ENCODE measurements at places on chromosomes 2 and 18.

DNA sequence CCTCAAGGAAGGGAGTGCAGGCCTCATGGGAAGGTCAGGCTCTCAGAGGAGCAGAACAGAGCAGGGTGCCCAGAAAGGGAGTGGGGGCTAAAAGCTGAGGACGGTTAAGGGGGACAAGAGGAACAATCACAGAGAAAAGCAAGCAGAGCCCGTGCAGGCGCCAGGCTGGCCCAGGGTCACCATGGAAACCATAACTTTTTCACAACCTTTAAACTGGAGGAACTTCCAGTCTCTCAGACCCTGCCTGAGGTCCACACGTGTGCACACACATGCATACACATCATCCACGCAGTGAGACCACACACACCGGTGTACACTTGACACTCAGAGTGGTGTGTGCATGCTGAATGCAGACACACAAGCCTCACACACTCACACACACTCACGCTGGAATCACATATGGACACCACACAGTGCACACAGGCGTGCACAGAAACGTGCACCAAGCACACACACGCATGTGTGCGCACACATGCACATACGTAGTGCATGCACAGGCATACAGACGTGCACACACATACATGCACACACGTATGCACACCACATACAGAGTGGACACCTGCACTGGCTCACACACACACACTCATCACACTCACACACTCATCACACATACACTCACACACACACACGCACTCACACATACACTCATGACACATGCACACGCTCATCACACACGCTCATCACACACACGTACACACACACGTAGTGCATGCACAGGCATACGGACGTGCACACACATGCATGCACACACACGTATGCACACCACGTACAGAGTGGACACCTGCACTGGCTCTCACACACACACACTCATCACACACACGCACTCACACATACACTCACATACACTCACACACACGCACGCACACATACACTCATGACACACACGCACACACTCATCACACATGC, 37.2 kb upstream of the SNED1 start:
- DNase-seq = no peak

DNA sequence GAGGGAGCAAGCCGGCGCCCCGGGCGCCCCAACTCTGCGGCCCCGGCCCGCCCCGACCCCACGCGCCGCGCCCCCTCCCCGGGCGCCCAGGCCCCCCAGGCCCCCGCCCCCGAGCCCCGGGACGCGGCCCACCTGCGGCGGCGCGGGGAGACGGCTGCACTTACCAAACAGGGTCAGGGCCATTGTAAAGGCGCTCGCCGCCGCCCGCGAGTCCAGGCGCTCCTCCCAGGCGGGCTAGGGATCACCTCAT, 526 bp downstream of the CHN1 start:
- no peak for DNase-seq

DNA sequence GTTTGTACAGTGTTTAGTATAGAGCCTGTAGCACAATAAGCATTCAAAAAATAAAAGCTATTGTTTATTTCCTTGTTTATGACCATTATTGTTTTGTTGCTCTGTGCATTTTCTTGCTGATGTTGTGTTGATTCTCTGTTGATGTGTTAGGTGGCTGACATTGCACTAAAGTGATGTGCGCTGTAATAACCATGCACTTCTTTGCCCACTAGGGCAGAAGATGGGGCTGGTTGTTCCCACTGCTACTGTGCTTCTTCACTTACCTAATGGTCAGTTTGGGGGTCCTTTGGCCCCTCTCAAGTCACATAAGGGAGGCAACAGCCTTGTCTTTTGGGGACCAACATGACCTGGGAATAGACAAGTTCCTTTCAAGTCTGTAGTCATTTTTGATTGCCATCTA, 6.0 kb downstream of the SCG2 start:
- DNase-seq = no peak

DNA sequence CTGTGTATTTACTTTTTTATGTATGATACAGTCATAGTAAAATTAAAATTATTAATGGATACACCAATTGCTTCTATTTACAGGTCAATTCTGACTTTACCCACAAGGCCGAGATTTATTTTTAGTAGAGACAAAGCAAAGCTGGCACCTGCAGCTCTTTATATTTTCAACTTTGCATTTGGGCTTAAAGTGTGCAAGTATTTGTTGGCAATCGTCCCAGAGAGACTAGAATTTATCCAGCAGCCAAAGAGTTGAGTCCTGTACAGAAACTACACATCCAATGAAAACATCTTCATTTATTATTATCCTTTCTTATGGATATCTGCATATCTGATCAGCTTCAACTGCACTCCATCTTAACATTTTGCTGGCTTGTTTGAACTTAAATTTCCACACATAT, 485.6 kb downstream of the SOX11 start:
- DNase-seq = no peak

- DNase-seq = no peak
Measured at GRCh38 chr2:121418494-121419058, 112.1 kb upstream of the RNU4ATAC start.
